ENCODE measurements at places on chromosomes 1 and 21.
A peak's percentile ranks its signal among the peaks of the same experiment; 100 is the strongest.

GRCh38 chr1:189530162-189530561 lies 947.5 kb downstream of the BRINP3 start:
- DNase-seq, result no peak

DNA sequence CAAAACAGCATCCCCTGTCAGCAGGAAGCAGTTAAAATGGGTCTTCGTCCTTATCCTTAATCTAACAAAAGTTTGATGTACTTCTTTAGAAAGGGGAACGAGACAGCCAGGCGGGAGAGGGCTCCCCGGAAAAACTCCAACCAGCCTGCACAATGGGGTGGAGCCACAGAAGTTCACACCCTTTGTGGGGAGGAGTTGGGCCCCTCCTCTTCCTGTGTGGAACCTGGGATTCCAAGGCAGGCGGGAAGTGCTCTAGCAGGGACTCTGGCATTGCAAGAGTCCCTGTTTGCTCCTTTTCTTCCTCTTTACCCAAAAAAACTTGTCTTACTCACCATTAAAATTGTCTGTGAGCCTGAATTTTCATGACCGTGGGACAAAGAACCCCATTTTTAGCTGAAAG lies 47.7 kb downstream of the FCRL5 start:
- no peak for DNase-seq

DNA sequence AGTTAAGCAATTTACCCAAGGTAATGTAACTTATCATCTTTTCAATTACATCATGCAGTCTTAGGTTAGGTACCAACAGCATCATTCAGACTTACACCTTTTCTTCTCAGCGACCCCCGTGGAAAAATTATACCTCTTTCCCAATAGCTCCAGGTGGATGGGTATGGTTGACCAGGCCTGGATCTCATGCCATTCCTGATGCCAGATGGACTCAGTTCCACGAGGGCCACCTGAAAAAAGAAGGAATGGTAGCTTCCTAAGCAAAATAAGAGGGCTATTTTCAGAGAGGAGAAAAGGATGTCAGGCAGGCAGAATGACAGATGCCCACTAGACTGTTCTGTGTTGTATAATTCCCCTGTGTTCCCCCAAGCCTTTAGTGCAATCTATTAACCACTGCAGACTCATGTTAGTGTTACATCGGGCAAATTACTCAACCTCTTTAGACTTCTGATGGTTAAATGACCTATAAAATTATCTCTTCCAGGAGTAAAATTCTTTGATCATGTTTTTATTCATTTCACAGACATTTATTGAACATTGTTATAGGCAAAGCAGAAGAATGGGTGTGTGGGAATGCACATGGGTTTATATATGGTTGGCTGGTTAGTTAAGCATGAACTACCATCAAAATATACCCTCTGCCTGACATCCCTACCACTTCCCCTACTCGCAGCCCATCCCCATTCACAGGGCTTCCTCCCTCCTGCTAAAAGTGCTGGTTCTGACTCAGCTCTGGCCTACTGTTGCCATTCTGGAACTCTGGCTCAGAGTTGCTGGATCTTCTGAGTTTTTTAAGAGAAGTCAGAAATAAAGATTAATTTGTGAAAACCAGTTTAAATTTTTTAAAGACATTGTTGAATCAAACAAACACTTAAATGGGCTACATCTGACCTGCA lies 10.6 kb upstream of the MYSM1 start:
- no peak for DNase-seq

GRCh38 chr1:59272507-59272906 lies 24.4 kb upstream of the FGGY start:
- no peak for DNase-seq

GRCh38 chr1:231385416-231385748 lies 36.7 kb downstream of the EGLN1 start:
- no peak for DNase-seq

GRCh38 chr1:199545780-199546179 lies 481.7 kb upstream of the NR5A2 start:
- no peak for DNase-seq

DNA sequence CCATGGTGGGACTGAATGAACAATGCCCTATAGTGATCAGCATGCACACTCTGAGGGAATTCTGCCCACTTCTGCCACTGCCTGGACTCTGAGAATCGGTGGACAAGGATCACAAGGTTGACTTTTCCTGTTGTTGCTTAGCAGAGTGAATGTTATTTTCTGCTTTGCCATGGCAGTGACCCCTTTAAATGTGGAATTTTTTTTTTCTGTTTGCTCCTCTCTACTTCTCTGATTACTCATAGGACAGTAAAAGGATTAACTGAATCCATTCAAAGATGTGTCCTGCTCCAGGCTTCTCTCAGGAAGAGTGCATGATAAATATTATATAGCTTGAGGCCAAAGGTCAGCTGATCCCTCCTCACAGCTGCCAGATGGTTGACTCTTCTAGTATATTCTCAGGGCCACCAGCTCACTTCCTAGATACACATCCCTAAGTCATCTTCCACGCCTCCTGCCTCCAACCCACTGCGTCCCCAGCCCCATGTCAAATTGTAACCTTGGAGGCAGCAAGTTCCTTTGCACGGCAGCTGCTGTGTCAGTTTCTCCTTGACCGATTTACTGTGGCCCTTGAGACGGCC lies 74.0 kb upstream of the RALGPS2 start:
- no peak for DNase-seq

DNA sequence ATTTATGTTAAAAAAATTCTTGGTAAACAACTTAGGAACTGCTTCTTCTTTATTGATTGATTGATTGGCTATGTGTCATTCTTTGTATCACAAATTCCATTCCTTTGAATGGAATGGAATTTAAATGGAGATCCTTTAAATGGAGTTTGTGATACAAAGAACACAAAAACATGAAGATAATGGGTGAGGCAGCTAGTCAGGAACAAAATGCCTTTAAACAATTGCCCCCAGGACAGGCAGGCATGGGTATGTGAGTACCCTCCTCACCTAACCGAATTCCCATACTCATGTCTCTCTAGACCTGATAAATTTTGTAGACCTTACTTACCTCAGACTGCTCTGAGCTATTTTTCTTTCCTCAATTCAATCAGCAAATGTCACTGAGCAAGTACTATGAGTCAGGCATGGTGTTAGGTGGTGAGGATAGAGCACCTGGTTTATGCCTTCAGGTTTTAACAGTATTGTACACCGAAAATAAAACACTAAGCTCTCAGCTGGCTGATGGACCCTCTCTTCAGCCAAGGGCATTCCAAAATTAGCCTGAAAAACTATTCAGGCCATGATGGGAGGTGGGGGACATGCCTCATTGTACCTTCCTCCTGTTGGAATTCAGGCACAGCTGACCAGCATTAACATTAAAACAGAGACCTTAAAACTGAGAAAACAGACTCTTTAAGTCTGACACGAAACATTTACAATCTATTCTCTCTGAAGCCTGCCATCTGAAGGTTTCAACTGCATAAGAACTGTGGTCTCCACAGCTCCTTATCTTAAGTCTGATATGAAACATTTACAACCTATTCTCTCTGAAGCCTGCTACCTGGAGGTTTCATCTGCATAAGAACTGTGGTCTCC lies 58.9 kb downstream of the OLFML3 start:
- no peak for DNase-seq

- DNase-seq, result peak; percentile 27
These were observed 1.7 kb downstream of the ANGPTL1 start for GRCh38 chr1:178869119-178869697.

GRCh38 chr1:169326956-169327268 lies 40.7 kb downstream of the NME7 start:
- DNase-seq, result no peak

DNA sequence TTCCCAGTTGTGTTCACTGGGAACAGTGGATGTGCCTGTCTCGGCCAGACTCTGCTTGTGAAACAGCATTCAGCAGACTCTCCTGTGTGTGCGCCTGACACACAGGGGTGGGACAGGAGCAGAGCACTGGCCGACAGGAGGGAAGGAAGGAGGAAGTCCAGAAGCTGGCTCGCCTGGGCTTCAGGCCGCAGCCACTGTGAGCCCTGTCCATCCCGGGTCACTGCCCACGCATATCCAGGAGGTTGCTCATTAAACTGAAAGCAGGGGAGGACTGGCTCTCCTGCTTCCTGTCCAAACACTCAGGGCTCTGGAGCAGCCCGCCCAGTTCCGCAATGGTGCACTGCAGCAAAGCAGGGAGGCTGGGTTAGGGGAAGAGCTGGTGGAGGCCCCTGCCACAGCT lies 218.7 kb upstream of the VAMP3 start:
- no peak for DNase-seq

DNA sequence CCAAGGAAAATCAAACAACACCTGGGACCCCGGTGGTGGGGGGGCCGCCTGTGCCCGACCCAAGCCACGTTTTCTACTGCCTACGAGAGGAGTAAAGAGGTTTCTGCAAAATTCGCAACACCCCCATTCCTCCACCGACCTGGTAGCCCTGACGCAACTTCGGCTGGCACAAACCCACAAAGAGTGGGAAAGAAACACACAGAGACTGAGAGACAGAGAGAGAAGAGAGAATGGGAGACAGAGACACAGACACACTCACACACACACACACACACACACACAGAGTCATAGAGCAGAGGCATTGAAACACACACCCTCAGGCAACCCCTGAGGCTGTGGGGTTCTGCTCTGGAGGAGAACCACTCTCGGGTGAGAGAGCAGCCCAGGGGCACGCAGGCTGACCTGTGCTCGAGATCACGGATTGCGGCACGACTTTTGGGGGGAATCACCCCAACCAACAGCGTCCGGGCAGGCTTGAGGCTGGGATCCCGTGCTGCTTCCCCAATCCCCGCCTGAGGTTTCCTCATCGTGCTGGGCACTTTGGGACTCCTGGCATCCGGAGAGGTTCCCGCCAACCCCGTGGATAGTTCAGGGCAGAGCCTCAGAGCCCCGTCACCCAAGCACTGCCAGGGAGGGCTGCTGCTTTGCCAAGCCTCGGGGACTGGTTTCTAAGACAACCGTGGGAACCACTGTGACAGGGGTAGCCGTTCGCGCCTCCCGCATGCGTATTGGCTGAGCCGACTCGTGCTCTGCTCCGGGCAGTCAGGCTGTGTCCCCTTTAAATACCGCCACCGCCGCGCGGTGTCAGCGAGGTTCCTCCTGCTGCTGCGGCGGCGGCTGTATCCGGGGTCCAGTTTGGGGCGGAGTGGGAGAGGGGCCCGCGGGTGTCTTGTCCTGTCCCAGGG lies 682.4 kb upstream of the TPTE start:
- DNase-seq, result no peak

GRCh38 chr1:84721152-84721551 lies 30.9 kb upstream of the SSX2IP start:
- DNase-seq, result peak; percentile 42

- DNase-seq, result no peak
These were observed 12.2 kb downstream of the SDCCAG8 start for GRCh38 chr1:243267914-243268653.

DNA sequence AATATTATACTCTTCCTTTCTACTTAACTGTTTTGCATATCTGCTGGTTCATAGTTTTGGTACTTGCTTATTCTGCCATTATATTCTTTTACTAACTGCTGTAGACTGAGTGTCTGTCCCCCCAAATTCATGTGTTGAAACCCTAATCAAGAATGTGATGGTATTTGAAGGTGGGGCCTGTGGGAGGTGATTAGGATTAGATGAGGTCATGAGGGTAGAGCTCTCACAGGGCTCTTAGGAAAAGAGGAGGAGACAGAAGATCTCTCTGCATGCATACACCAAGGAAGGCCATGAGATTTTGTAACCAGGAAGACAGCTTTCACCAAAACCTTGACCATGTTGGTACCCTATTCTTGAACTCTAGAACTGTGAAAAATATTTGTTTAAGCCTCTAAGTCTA lies 354.1 kb upstream of the B3GALT2 start:
- no peak for DNase-seq

DNA sequence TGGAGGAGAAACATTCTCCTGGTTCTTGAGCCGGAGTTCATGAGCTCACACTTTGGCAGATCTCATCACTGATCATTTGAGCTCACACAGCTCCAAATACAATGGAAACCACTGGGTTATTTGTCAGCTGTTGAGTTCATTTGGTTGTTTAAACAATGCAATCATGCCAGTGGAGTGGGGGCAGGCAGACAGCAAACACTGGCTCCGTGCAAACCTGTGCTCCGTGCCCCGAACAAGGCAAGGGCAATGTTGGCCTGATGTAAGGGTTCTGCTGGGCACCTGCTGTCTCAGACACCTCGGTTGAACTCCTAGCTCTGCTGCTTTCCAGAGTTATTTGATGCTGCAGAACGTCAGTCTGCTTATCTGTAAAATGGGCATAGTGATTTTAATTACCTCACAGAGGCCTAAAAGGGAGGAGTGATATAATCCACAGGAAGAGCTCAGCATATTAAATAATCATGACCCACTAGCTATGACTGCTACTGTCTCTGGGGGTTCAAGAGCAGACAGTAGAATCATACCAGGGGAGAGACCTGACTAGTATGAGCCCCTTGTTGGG lies 20.0 kb upstream of the CLIC6 start:
- DNase-seq, result no peak

DNA sequence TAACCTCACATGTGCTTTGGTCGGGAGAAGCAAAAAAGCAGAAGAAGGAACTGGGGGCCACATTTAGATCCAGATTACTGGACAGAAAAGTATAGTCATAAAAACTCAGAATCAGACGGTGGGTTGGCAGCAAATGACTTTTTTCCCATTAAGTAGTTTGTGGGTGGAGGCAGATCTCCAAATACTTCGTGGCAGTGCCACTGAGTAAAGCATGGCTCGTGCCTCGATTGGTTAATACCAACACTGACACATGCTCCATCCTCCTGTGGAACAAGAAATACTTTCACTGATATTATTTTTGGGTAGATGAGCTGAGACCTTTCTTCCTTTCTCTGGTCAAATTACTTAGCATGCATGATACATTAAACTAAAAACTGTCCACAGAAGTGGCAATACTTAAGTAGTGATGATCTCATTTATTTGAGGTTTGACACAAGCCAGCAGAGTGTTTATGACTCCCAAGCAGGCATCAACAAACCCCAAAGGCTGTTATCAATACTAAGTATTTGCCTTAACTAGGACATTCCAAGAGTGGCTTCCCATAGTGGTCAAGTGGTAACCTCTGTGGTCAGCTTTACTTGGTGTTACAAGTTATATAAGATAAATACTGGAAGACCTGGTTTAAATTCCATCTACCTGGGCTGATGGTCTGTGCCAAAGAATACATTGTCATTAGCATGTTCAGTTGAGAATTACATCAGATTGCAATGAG lies 500.0 kb upstream of the RUNX1 start:
- DNase-seq, result no peak

GRCh38 chr1:26774462-26774861 lies 13.3 kb upstream of the PIGV start:
- no peak for DNase-seq

GRCh38 chr1:19361611-19362147 lies 49.6 kb downstream of the SLC66A1 start:
- no peak for DNase-seq

- peak; percentile 62 for DNase-seq
These were observed 115.4 kb upstream of the NEGR1 start for GRCh38 chr1:72397786-72398185.

DNA sequence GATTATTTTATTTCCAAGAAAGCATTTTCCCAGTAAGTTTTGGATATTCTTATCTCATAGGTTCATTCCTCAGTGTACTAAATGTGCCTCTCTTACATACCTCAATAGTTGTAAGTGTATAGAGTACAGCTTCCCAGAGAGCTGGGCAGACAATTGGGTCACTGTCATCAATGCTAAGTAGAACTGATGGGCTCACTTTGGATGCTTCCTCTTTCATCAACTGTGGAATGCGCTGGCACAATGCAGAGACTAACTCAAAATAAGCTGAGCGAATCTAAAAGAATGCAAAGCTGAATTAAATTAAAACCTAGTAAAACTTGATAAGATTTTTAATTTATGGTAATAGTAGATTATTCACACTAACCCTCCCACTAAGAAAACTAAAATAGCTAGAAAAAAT lies 21.5 kb downstream of the LTN1 start:
- no peak for DNase-seq

GRCh38 chr1:108050158-108050557 lies 85.2 kb upstream of the VAV3 start:
- DNase-seq, result no peak

Measured in non-pigmented ciliary epithelial cell (primary cell).